ENCODE measurements at places on chromosomes 6 and 20.

- DNase-seq = no peak
These were observed 145.7 kb upstream of the PHACTR3 start for GRCh38 chr20:59458645-59459044.

GRCh38 chr6:158049055-158050028 lies 67.7 kb downstream of the SYNJ2 start:
- no peak for DNase-seq

GRCh38 chr20:25750765-25751696 lies 54.4 kb upstream of the ZNF337 start:
- peak; percentile 59 for DNase-seq

- DNase-seq = no peak
These were observed 151.7 kb downstream of the THBS2 start for GRCh38 chr6:169101981-169102380.

DNA sequence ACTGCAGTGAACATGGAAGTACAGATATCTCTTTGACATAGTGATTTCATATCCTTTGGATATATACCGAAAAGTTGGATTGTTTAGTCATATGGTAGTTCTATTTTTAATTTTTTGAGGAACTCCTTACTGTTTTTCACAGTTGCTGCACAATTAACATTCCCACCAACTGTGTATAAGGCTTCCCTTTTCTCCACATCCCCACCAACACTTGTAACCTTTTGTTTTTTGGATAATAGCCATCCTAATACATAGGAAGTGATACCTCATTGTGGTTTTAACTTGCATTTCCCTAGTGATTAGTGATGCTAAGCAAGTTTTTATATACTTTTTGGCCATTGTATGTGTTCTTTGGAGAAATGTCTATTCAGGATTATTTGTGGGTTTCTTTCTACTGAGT lies 45.1 kb upstream of the TENT5A start:
- no peak for DNase-seq

- no peak for DNase-seq
These were observed 57.9 kb downstream of the GJA10 start for GRCh38 chr6:89952105-89952671.

DNA sequence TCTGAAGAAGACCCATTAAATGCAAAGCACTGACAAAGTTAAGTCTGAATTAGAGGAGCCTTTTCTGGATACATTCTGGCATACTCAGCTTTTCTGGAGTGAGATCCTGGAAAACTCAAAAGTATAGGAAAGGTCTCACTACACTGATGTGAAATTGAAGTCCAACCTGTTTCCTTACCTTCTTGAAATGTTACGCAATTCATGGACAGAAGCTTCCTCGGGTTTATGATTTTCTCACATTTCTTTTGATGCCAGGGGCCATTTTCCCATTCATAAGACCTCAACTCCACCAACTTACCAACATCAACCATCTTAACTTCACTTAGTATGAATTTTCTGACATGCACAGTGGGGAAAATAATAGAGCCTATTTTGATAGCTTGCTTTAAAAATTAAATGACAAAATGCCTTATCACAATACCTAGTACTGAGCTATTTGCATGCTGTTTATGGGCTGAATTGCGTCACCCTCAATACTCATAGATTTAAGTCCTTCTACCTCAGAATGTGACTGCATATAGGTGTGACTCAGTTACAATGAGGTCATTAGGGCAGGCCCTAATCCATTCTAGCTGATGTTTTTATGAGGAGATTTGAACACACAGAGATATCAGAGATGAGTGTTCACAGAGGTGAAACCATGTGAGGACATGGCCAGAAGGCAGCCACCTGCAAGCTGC lies 73.4 kb upstream of the RAB32 start:
- DNase-seq = no peak

DNA sequence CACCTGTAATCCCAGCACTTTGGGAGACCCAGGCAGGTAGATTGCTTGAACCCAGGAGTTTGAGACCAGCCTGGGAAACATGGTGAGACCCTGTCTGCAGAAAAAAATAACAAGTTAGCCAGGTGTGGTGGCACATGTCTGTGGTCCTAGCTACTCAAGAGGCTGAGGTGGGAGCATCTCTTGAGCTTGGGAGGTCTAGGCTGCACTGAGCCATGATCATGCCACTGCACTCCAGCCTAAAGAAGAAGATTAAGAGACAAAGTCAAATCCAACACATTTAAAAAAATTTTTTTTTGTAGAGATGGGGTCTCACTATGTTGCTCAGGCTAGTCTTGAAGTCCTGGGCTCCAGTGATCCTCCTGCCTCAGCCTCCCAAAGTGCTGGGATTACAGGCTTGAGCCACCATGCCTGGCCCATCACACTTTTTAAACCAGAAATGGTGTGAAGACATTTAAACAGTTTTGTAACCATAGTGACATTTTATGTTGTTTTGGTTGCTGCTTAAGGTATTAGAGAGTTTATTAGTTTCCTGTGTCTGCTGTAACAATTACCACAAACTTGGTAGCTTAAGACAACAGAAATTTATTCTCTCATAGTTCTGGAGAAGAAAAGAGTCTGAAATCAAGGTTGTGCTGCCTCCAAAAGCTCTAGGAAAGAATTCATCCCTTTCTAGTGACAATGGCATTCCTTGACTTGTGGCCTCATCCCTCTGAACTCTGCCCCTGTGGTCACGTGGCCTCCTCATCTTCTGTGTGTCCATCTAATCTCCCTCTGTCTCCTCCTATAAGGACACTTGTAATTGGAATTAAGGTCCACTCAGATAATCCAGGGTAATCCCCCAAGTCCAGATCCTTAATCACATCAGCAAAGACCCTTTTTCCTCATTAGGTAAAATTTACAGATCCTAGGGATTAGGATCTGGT lies 104.6 kb upstream of the TNFAIP3 start:
- DNase-seq = no peak
